Hindlimb muscle (tissue), 1 donor: ENCODE measurements at places on chromosomes 3 and 15. TPM values are rescaled to one million over a fixed set of nuclear protein-coding genes. Genes with fewer than 3 reads are reported as not detected.

DNA sequence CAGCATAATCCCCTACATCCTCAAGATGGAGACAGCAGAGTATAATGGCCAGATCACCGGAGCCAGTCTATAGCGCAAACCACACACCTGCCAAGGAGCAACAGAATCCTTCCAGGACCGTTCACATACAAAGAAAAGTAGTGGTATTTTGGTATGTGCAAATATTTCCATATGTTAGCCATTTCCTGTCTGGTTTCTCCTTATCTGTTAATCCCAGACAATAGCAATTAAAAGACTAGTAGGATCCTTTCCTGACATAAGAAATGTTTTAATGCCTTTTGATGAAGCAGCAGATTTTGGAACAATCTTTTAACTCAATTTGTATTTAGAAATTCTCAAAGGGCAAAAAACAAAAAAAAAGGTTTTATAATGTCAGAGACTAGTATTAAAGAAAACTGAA is 22.2 kb downstream of the MRPS25 start:
- no peak for DNase-seq

- DNase-seq = no peak
Measured at GRCh38 chr15:81254277-81254915, 57.7 kb downstream of the IL16 start.

GRCh38 chr3:168083906-168084305 is 11.8 kb downstream of the GOLIM4 start:
- no peak for DNase-seq

VIPR1 gene
- polyA plus RNA-seq = 2.8 TPM

- DNase-seq = no peak
Measured at GRCh38 chr15:56934269-56934668, 15.8 kb downstream of the TCF12 start.

DNA sequence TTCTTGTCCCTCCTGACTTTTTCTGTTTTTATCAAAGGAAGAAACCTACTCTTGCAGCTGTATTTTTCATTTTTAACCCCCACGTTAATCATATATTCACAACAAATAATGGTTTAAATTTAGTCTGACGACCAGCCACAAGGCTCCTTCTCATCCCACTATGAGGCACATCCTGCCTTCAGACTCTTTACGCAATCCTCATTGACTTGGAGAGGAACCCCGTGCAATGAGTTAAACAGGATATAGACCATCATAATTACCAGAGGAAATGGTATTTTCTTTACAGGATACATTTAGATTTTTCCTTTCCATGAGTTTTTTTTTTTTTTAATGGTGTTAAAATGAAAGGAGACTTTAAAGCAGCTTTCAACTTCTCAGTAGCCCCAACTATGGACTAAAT is 68.5 kb downstream of the WWTR1 start:
- no peak for DNase-seq

EOMES gene
- polyA plus RNA-seq = 0.18 TPM
